SJSA1 (cell line): ENCODE measurements at places on chromosomes 6 and 20. TPM values are rescaled to one million over a fixed set of nuclear protein-coding genes. Genes with fewer than 3 reads are reported as not detected.

DEFB119 gene
- total RNA-seq, result not detected in 2 replicates

- DNase-seq, result no peak
- no peaks in the 10 kb centered on the region for H3K4me1 ChIP-seq
- peaks cover 3% of the 10 kb centered on the region; the same call in 1 of the 2 replicates for H3K27me3 ChIP-seq
- no peak overlapping the region for H3K4me3 ChIP-seq
- no peaks in the 10 kb centered on the region for H3K36me3 ChIP-seq
- no peak overlapping the region for H3K27ac ChIP-seq
These were observed 204.9 kb downstream of the PHACTR1 start for GRCh38 chr6:12921467-12921866.

DNA sequence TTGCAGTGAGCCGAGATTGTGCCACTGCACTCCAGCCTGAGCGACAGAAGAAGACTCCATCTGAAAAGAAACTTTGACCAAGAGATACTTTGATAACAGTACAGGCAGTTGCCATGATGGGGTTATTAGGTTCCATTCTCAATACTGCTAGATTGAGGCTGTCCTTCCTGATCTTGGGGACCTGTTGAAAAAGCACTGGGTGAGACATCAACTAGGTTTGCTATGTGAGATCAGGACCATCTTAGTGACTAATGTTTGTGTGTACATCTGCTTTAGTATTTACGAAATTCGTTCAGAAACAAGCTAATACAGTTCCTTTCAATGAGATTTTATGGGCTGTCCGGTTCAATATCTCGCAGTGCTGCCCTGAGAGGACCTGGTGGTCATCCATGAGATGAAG is 2.6 kb downstream of the DSE start:
- peaks cover 10% of the 10 kb centered on the region for H3K36me3 ChIP-seq
- H3K27ac ChIP-seq, result no peak overlapping the region
- H3K4me3 ChIP-seq, result no peak overlapping the region
- no peak for DNase-seq
- no peaks in the 10 kb centered on the region for H3K27me3 ChIP-seq

VGLL2 gene
- total RNA-seq, result 0.05 TPM in 1 of 2 replicates, not detected in the other

DNA sequence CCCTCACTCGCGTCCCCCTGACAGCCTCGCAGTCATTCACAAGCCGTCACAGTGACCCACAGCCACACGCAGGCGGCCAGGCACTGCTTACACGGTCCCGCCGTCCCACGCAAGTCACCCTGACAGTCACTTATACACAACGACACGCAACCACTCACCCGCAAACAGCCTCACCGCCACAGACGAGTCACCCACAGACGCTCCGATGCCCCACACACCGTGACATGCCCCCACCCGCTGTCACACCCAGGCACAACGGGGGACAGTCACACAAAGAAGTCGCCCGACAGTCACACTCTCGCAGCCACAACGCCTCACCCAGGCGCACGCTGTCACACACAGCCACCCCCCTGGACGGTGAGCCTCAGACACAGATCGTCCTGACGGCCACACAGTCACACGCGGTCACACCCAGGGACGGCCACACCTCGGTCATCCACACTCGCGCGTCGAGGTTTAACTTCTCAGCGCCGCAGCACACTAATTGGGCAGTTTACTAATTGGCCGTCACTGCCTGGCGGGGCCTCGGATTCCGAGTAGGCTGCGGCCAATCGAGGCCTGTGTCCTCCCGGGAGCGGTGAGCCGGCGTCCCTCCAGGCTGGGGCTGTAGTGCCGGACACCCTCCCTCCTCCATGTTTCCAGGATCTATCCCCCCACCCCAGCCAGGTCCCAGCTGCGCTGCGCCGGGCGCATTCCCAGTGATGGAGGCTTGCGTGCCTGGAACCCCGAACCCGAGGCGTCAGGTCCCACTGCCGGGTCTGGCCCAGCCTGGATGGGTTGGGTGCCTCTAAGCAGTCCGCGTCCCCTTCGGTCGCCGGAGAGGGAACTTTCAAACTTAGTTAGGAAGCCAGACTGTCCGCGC is 790 bp downstream of the TOX2 start:
- peak; percentile 62 for DNase-seq
- peaks cover 50% of the 10 kb centered on the region for H3K4me1 ChIP-seq
- H3K4me3 ChIP-seq, result peak overlapping the region; percentile 61

DNA sequence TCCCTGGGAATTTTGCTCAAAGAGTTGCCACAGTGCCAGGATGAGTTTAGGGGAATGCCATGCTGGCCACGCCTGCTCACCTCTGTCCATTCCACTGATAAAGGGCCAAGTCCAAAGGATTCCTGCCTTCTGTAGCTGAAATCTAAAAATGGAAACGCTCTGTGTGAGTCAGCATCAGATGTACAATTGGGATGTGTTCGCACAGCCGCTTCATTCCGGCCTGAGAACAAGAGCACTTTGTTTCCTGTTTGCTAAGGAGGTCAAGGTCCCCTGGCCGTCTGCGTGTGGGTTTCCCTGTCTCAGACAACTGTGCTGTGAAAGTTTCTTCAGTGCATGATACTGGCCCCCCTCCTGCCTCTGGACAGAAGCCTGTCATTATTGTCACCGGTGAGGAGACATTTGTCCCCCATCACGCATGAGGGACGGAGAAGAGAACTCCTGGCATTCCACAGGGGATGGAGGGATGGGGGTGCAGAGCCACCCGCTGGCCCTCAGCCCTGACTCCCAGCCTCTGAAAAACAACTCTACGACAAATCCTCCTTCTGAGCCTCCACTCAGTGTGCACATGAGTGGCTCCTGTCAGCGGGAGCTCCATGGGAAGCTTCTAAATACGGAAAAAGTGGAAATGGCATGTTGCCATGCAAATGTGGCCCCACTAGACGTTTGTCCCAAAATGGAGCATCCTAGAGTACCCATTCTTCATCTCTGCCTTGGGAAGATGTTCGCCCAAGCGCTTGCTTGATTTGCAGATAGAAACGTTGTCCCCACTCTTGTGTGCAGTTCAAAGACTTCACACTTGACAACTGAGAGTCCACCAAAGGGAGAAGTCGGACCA is 143.5 kb upstream of the AFDN start:
- H3K4me3 ChIP-seq, result no peak overlapping the region
- H3K27me3 ChIP-seq, result no peaks in the 10 kb centered on the region
- peak; percentile 76 for DNase-seq
- peak overlapping the region; percentile 68 for H3K27ac ChIP-seq

ZNF165 gene
- total RNA-seq, result 0.08 TPM in 1 of 2 replicates, not detected in the other

DNA sequence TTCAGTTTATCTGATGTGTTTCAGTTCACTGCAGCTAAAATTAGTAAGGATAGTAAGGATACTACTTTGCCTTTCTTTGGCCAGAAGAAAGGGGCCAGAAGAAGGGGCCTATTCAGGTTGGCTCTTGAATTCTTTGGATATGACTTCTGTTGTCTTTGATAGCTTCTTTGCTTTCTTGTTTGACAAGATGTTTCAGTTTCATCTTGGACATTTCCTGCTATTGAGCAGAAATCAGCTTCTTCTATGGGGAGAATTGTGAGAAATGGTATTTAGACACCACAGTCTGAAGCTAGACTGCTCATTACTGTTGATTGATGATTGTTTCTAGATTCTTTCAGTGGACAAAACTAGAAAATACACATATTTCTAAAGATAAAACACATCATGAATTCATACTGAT is 23.2 kb downstream of the L3MBTL3 start:
- H3K27ac ChIP-seq, result no peak overlapping the region
- DNase-seq, result no peak
- no peaks in the 10 kb centered on the region for H3K27me3 ChIP-seq
- H3K4me1 ChIP-seq, result no peaks in the 10 kb centered on the region
- no peak overlapping the region for H3K4me3 ChIP-seq

BTBD3 gene
- total RNA-seq, result 26.4 and 30.4 TPM in 2 replicates

HLA-DRB1 gene
- not detected in 2 replicates for total RNA-seq

DNA sequence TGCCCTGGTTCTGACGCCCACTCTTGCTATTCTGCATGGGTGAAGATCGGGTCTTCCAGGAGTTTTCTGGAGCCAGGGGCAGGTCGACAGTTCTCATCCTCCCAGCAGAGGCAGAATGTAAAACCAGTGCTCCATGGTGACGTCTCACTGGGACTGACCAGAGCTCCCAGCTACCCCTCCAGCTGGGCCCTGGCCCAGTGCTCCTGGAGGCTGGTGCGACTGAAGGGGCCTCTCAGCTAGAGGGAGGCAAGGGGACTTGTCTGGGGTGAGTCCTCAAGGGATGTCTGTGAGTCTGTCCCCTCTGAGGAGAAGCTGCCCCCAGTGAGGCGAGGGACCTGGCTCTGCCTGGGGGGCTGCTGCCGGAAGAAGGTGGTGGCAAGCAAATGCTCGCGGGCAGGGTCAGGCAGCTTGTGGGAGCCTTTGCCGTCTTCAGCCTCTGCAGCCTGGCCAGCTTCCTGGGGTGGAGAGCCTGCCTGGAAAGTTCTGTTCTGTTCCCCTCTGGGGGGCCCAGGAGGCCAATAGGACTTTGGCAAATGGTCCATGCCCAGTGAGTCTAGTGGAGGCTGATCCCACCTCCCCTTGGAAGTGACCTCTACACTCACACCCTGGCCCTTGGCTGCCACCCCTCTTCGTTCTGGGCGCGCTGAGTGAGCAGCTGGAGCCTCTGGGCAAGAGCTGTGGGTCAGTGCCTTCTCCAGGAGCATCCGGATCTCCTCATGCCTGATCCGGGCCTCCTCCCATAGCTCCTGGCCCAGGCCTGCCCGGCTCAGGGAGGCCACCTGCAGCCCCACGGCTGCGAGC is 47.5 kb downstream of the KIAA1755 start:
- no peak overlapping the region for H3K4me3 ChIP-seq
- H3K4me1 ChIP-seq, result peaks cover 16% of the 10 kb centered on the region
- no peaks in the 10 kb centered on the region for H3K36me3 ChIP-seq
- H3K27me3 ChIP-seq, result no peaks in the 10 kb centered on the region
- no peak for DNase-seq
- no peak overlapping the region for H3K27ac ChIP-seq

DNA sequence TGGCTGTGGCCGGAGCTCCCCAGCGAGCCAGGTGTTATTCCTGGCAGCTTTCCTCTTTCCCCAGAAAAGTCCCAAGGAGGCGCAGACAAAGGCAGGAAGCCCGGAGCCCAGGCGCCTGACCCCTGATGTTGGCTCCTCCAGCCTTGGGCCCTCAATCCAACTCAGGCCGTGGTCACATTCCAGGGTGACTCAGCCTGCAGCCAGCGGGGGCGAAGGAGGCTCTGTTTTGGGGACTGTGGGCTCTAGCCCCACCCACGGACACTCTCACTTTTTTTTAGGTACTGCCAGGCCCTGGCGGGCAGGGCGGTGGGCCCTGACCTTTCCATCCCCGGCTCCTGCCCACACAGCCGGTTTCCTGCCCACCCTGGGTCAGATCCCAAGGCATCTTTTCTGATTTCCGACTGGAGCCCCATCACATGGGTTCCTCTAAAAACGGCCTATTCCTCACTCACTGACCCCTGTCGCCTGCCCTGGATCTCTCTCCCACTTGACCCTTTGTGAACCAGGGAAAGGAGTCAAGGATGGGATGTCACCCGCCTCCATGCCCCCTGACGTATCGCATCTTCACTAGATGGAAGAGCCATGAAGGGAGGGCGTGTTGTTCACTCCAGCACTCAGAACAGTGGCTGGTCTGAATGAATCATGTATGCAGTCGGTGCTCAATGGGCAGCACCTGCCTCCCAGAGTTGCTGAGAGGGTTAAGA is 5.5 kb downstream of the PTGIS start:
- H3K27me3 ChIP-seq, result peaks cover 2% of the 10 kb centered on the region; the same call in 1 of the 2 replicates
- DNase-seq, result peak; percentile 71
- no peaks in the 10 kb centered on the region for H3K36me3 ChIP-seq

DNA sequence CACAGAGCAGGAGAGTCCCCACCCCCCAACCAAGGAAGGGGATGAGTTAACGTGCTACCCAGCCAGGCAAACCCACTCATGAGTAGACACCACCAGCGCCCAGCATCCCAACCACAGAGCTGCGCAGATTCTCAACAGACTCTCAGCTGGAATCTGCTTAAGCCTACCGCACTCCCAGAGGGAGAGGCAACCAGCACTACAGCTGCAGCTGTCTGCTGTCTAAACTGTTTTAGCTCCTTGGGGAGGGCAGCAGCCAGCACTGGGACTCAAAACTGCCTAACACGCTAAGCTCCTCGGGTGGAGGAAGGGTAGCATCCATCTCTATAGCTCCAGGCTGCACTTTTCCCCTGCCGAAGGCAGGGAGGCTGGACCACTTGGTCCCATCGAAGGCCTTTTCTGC is 539.8 kb downstream of the EPHA7 start:
- H3K4me1 ChIP-seq, result no peaks in the 10 kb centered on the region
- no peak overlapping the region for H3K4me3 ChIP-seq
- no peaks in the 10 kb centered on the region for H3K27me3 ChIP-seq

KIF25 gene
- total RNA-seq, result not detected in 2 replicates

GRCh38 chr6:123908797-123909196 is 105.1 kb downstream of the NKAIN2 start:
- no peak overlapping the region for H3K4me3 ChIP-seq
- H3K27ac ChIP-seq, result no peak overlapping the region
- DNase-seq, result no peak
- H3K4me1 ChIP-seq, result no peaks in the 10 kb centered on the region

GRCh38 chr6:81694855-81695254 is 57.6 kb downstream of the TENT5A start:
- no peak overlapping the region for H3K4me3 ChIP-seq
- DNase-seq, result no peak
- no peaks in the 10 kb centered on the region for H3K27me3 ChIP-seq
- H3K36me3 ChIP-seq, result no peaks in the 10 kb centered on the region
- no peak overlapping the region for H3K27ac ChIP-seq

- H3K36me3 ChIP-seq, result no peaks in the 10 kb centered on the region
- DNase-seq, result peak; percentile 34
- peaks cover 9% of the 10 kb centered on the region for H3K4me1 ChIP-seq
- peak overlapping the region; percentile 15; the same call in 1 of the 2 replicates for H3K4me3 ChIP-seq
These were observed 21.7 kb upstream of the RANBP9 start for GRCh38 chr6:13733178-13733887.

IL20RA gene
- not detected in 2 replicates for total RNA-seq

DNA sequence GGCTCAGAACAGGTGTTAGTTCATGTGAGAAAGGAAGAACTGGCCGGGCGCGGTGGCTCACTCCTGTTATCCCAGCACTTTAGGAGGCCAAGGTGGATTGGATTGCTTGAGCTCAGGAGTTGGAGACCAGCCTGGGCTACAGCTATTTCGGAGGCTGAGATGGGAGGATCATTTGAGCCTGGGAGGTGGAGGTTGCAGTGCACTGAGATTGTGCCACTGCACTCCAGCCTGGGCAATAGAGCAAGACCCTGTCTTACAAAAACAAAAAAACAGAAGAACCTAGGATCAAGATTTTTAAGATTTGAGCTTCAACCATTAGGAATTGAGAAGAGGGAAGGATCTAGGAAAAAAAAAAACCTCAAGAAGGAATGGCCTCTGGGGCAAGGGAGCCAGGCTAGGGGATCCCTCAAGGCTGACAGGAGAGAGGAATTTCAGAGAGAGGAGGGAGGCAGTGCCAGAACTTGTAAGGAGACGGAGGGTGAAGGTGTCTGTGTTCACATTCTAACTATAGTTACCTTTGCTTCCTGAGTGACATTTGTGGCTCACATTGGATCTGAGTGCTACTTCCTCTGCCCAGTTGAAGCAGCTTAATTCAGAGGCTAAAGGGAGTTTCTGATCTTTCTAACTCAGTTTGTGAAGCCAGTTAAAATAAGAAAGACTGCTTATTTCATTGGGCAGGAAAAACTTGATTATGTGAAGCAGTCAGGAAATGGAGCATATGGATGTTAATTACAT is 26.1 kb downstream of the CHMP4B start:
- peaks cover 18% of the 10 kb centered on the region for H3K36me3 ChIP-seq
- H3K27me3 ChIP-seq, result no peaks in the 10 kb centered on the region
- no peaks in the 10 kb centered on the region for H3K4me1 ChIP-seq

GGTLC1 gene
- not detected in 2 replicates for total RNA-seq

GRCh38 chr20:846894-847278 is 13.4 kb downstream of the FAM110A start:
- no peaks in the 10 kb centered on the region for H3K27me3 ChIP-seq
- no peak for DNase-seq

- no peak overlapping the region for H3K4me3 ChIP-seq
- H3K27me3 ChIP-seq, result peaks cover 11% of the 10 kb centered on the region; the same call in 1 of the 2 replicates
- DNase-seq, result no peak
- H3K27ac ChIP-seq, result no peak overlapping the region
- H3K36me3 ChIP-seq, result no peaks in the 10 kb centered on the region
These were observed 101.5 kb downstream of the LAMP5 start for GRCh38 chr20:9615766-9616454.
